ENCODE measurements at places on chromosomes 5 and 9.
A peak's percentile ranks its signal among the peaks of the same experiment; 100 is the strongest.

- DNase-seq: no peak
These were observed 117.0 kb downstream of the PIK3R1 start for GRCh38 chr5:68332556-68332955.

DNA sequence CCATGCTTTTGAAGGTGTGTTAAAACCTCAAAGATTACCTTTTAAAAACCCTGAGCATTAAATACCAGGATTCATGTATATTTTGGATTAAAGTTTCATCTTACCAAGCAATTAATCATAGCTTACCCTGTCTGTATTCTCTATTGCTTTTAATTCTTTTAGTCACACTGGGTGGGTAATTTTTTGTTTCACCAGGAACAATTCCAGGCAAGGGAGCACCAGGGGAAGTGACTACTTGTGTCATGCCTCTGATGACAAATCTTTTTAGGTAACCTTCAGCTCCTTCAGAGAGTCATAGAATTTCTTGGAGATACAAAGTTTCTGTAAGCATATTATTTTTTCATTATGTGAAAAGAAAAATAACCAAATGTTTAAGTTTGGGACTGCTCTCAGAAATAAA is 33.4 kb upstream of the ANXA1 start:
- DNase-seq: no peak

GRCh38 chr9:86575825-86576525 is 221.8 kb upstream of the TUT7 start:
- DNase-seq: no peak

- DNase-seq: no peak
These were observed 30.1 kb upstream of the MINAR2 start for GRCh38 chr5:129717751-129718310.

DNA sequence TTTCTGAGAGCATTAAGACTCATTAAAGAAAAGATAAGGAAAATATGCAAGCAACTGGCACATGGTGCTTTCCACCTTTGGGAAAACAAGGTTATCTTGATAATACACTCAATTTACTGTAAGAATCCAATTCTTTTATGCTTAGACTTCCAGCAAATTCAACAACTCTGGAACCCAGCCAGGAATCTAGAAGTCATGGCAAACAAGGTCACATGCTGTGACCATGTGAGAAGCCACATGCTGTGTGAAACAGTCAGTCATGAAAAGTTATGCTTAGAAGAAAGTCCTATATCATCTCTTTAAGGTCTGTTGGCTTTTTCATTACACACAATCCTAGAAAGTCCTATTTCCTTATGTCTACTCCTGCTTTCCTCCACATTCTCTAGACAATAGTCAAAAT is 581.8 kb upstream of the C9orf72 start:
- no peak for DNase-seq

DNA sequence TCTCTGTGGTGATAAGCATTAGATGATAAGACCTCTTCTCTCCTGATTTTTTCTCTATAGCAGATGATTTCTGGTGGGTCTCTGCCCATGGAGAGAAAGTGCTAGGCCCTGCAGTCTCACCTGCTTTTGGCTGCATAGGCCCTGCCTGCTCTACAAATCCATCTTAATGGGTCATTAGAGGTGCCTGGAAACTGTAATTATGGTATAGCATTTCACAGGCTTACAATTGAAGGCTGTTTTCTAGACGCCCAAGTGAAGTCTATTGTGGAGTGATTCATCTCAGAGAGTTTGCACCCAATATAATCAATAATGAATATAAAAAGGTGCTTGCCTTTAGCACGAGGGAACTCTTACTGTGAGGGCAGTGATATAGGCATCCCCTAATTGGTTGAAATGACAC is 33.8 kb downstream of the NEUROG1 start:
- DNase-seq: no peak

GRCh38 chr5:93503598-93504067 is 77.4 kb downstream of the NR2F1-AS1 start:
- DNase-seq: no peak

GRCh38 chr9:125601961-125602360 is 105.0 kb downstream of the MAPKAP1 start:
- DNase-seq: no peak

DNA sequence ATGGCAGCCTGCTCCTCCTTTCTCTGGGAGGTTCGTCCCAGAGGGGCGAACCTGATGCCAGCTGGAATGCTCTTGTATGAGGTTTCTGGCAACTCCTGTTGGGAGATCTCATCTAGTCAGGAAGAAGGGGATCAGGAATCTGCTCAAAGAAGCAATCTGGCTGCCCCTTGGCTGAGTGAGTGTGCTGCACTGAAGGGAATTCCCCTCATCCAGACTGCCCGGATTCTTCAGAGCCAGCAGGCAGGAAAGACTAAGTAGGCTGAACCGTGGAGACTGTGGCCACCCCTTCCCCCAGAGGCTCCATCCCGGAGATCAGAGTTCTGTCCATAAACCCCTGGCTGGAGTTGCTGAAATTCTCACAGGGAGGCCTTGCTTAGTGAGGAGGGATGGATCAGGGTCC is 476.0 kb downstream of the CSNK1G3 start:
- no peak for DNase-seq

DNA sequence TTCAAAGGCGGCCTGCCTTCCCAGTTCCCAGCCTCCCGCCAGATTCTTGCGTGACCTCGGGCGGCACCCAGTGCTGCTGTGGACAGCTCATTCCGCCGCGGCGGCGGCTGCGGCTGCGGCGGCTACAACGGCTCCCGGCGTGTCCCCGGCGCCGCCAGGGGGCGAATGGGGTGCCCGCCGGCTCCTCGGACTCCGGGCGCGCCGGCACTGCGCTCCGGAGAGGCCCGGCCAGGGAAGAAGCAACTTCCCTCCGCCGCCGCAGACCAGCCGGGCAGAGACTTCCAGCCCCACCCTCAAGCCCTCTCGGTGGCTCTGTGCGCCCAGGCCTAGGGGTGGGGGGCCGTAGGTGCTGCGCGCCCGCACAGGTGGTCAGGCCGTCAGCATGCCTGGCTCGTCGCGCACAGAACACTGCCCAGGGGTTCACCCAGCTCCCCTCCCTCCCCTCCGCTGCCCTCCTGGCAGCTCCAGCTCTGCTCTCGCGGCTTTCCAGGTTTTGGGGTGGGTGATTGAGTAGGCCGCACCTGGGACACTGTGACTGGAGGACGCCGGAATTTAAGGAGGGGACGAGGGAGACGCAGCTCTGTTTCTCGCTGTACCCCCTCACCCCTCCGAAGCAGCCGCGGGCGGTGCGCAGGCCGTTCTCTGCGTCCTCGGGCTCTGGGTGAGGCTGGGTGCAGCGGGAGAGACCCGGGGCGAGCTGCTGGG is 20.2 kb downstream of the IGIP start:
- DNase-seq: no peak

- DNase-seq: no peak
These were observed 482 bp downstream of the TESK1 start for GRCh38 chr9:35605351-35606137.

DNA sequence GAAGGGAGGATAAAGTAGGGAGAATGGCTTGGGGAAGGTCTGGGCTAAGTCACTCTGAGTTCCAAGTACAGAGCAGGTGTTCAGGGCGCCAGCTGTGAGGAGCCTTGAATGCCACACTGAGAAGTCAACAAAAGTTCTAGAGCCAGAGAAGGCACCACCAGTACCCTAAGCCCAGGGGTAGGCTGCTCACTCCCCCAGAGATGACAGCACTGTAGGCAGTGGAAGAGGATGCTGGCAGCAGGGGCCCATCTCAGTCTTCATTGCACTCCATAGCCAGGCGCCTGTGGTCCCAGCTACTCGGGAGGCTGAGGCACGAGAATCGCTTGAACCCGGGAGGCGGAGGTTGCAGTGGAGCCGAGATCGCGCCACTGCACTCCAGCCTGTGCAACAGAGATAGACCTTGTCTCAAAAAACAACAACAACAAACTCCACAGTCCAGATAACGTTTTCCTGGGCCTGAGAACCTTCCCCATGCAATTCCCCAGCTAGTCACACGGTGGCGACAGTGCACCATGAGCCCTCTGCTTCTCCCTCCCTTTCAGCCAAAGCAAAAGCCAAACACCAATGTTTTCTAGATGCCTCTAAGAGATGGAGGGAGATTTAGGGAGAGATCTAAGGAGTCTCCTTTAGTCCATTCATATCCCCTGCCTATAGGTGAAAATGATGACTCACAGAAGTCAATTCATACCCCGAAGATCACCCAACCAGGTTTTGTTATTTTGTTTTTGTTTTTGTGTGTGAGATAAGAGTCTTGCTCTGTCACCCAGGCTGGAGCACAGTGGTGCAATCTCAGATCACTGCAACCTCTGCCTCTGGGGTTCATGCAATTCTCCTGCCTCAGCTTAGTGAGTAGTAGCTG is 19.8 kb upstream of the NSD1 start:
- peak; percentile 10 for DNase-seq

GRCh38 chr5:52269401-52269800 is 518.3 kb upstream of the ITGA1 start:
- DNase-seq: no peak

- DNase-seq: no peak
These were observed 1.6 kb downstream of the ANXA2R start for GRCh38 chr5:43038496-43038989.

- DNase-seq: no peak
These were observed 12.2 kb upstream of the NDFIP1 start for GRCh38 chr5:142096382-142096781.

GRCh38 chr5:107274571-107274970 is 396.2 kb downstream of the EFNA5 start:
- no peak for DNase-seq

DNA sequence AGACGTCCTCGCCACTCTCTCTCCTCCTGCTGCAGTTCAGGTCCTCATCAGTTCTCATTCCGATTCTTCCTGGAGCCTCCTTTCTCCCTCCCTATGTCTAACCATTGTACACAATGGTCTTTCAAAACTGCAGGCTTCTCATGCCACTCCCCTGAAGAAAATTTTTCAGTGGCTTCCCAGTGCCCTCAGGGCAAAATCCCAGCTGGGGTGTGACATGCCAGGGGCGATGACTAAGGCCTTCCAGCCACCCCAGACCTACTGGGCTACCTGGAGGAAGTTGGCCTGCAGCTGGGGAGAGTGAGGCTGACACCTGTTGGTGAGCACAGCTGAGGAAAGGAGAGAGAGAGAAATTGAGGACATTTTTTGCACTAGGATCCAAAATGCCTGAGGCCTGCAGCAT is 65.2 kb downstream of the SREK1 start:
- no peak for DNase-seq

DNA sequence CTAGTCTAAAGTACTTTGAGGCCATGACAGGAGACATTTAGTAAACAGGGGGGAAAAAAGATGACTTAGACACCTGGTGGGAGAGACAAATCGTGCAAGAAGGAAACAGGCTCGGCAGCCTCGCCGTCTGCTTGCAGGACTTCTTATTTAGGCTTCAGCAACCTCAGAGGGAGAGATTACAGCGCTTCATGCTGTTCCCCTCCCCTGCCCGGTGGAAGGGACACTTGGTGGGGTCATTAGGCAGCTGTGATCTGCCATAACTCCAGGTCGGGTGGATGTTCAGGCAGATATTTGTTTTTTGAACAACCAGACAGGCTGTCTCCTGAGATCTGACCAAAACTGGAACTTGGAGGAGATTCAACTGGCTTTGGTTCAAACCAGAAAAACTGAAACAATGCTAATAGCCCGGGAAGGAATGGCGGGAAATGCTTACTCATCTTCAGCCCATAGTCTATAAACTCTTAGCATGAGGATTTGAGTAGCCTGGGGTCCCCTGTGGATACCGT is 38.1 kb upstream of the CD180 start:
- DNase-seq: no peak

DNA sequence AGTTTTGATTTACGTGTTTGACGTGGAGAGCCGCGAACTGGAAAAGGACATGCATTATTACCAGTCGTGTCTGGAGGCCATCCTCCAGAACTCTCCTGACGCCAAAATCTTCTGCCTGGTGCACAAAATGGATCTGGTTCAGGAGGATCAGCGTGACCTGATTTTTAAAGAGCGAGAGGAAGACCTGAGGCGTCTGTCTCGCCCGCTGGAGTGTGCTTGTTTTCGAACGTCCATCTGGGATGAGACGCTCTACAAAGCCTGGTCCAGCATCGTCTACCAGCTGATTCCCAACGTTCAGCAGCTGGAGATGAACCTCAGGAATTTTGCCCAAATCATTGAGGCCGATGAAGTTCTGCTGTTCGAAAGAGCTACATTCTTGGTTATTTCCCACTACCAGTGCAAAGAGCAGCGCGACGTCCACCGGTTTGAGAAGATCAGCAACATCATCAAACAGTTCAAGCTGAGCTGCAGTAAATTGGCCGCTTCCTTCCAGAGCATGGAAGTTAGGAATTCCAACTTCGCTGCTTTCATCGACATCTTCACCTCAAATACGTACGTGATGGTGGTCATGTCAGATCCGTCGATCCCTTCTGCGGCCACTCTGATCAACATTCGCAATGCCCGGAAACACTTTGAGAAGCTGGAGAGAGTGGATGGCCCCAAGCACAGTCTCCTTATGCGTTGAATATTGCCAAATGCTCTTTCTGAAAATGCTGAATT is 850 bp downstream of the RRAGA start:
- no peak for DNase-seq

DNA sequence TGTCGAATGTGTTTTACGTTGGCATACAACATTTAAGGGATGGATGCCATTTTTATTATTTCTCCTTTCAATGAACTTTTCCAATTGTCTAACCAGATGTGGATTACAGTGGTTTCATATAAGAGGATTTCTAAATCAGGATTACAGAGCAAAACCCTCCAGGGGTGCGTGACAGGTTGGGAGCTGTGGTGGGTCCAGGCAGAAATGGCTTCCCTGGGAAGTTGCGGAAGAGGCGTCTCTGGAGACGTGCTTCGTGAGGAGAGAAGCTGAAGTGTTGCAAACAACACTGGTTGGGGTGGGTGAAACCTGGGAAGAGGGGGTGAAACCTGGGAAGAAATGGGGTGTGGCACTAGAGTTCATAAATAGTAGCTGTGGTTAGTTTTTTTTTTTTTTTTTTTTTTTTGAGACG is 4.5 kb upstream of the RPL26L1 start:
- no peak for DNase-seq

DNA sequence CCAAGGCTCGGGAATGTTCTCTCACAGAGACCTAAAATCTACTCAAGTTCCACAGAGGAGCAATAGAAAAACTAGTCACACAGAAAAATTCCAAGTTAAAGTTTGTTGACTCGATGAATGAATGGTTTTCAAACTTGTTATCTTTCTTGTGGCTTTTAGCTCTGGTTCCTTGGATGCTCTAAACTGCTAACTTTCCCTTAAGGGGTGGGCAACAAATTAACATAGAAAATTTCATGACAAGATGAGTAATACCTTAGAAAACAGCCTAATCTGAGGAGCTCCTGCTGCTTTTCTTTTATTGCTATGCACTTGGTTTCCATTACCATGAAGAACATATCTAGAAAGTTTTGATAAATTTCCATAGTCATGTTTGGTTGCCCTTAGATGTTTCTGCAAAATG is 100.2 kb upstream of the CCDC112 start:
- no peak for DNase-seq

Measured in cerebellar nuclear complex (tissue), 1 donor.